ENCODE measurements at places on chromosomes 6 and 20.

- no peak for DNase-seq
- no peaks in the 10 kb centered on the region for H3K4me1 ChIP-seq
- H3K27ac ChIP-seq: no peak overlapping the region
- no peak overlapping the region for H3K4me3 ChIP-seq
Measured at GRCh38 chr20:51199920-51200319, 177.0 kb upstream of the KCNG1 start.

DNA sequence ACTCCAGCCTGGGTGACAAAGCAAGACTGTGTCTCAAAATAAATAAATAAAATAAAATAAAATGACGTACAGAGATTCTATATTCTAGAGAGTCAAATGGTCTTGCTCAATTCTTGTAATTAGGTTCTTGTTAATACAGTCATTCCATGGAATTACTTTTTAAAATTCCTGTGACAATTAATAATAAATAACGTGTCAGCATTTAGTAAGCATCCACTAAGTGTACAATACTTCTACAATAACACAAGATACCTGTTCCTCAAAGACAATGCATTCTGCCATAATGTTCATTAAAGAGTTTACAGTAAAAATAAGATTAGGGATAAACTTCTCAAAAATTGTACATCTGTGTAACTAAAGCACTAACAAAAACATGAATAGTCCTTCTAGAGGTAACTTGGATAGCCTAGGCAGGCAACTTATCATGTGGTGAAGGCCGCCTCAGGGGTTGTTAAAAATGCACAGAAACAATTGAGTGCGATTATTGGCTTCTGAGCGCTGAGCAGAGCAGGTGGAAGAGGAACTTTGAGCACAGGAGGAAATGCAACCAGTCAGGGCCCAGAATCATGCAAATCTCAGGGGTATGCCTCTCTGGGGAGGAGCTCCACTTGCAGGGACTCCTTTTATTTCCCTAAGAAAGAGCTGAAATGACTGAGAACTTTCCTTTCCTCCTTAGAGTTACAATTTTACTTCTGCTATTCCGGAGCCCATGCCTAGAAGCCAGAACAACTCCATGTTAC is 37.1 kb downstream of the QRSL1 start:
- no peak overlapping the region for H3K4me3 ChIP-seq
- DNase-seq: no peak
- H3K4me1 ChIP-seq: no peaks in the 10 kb centered on the region
- H3K27me3 ChIP-seq: no peaks in the 10 kb centered on the region
- H3K27ac ChIP-seq: no peak overlapping the region
- H3K36me3 ChIP-seq: peaks cover 35% of the 10 kb centered on the region

DNA sequence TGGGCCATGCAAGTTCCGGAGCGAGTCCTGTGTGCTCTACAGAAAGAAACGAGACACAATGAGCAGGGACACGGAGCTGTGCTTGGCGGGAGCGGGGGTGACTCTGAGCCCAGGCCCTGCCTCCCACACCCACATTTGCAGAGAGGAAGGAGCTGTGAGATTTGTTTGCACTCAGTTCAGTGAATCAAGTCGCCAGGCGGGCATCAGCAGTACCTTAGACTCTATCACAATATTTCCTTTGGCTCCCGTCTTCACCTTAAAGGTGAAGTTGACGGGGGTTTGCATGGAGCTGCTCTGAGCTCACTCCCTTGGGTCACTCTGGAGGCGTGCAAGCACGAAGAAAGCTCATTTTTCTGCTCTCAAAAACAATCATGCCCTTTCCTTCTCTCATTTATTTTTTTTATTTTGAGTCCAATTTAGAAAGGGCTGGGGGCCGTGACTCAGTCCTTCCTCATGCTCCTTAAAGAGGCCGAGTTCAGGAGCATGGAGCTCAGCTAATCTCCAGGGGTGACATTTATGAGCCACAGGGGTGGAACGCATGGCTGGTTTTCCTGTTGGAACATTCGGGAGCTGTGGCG is 188.2 kb downstream of the NFATC2 start:
- no peaks in the 10 kb centered on the region for H3K4me1 ChIP-seq
- H3K36me3 ChIP-seq: no peaks in the 10 kb centered on the region
- DNase-seq: peak; percentile 17
- H3K27me3 ChIP-seq: no peaks in the 10 kb centered on the region
- no peak overlapping the region for H3K27ac ChIP-seq

DNA sequence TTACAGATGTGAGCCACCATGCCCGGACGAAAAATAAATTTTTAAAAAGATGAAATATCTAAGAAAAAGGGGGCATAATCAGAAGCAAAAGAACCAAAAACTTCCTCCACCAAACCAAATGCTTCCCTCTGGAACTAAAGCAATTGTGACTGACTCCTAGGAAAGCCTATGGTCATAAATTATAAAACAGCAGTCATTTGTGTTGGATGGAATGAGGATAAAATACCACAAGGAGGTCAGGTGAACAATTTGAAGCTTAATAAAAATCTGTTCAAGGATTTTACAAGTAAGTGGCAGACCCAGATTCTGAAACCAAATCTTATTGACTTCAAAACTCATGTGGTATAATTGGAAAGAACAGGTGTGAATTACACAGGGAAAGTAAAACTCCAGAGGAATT is 114.5 kb downstream of the KIF13A start:
- H3K27me3 ChIP-seq: no peaks in the 10 kb centered on the region
- H3K27ac ChIP-seq: no peak overlapping the region
- peaks cover 13% of the 10 kb centered on the region for H3K4me1 ChIP-seq
- H3K36me3 ChIP-seq: no peaks in the 10 kb centered on the region
- no peak overlapping the region for H3K4me3 ChIP-seq

- H3K36me3 ChIP-seq: no peaks in the 10 kb centered on the region
- DNase-seq: no peak
- H3K4me1 ChIP-seq: peaks cover 16% of the 10 kb centered on the region
- H3K27ac ChIP-seq: peak overlapping the region; percentile 32
- peak overlapping the region; percentile 31 for H3K4me3 ChIP-seq
- no peaks in the 10 kb centered on the region for H3K27me3 ChIP-seq
Measured at GRCh38 chr6:137707590-137708360, 159.3 kb upstream of the TNFAIP3 start.
